Esophagus squamous epithelium (tissue), 5 donors: ENCODE measurements at places on chromosomes 7 and 10. TPM values are rescaled to one million over a fixed set of nuclear protein-coding genes. Genes with fewer than 3 reads are reported as not detected.

Gene CXCL12
- total RNA-seq, result 6.8 TPM

Gene GALNT17
- total RNA-seq, result 1.8 TPM

Gene GARIN1A
- total RNA-seq, result 0.38 TPM

Gene MGAM2
- not detected for total RNA-seq

Gene OR2A5
- not detected for total RNA-seq

Gene PDE1C
- total RNA-seq, result 0.19 TPM

Gene GIMAP7
- total RNA-seq, result 1.8 TPM

Gene NUTM2B
- total RNA-seq, result not detected

Gene PEX1
- 13.7 TPM for total RNA-seq

- peak; percentile 21 for DNase-seq
Observed at GRCh38 chr7:120988591-120989256, at the start of gene CPED1. TSS of gene CPED1 (plus strand) at chr7:120988711. CDS start at chr7:120989622, 911 bp downstream.

- no peak for DNase-seq
Observed at GRCh38 chr10:51007781-51008180, 66.5 kb upstream of the PRKG1 start.

DNA sequence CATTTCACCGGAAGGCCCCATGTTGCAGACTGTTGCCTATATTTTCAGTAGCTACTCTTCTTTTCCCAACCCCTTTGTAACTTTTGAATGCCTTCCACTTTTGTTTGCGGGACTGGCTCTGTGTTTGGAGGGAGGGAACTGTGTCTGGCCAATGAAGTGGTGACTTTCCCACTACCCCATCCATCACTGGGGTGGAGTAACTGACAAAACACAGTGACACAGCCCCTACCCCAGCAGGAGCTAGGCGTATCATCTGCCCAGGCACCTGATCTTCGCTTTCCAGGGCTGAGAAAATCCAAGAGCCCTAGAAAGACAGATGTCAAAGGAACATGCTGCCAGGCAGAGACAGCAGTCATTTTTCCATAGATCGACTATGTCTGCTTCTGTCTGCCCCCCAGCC, 710.6 kb upstream of the CELF2 start:
- no peak for DNase-seq

DNA sequence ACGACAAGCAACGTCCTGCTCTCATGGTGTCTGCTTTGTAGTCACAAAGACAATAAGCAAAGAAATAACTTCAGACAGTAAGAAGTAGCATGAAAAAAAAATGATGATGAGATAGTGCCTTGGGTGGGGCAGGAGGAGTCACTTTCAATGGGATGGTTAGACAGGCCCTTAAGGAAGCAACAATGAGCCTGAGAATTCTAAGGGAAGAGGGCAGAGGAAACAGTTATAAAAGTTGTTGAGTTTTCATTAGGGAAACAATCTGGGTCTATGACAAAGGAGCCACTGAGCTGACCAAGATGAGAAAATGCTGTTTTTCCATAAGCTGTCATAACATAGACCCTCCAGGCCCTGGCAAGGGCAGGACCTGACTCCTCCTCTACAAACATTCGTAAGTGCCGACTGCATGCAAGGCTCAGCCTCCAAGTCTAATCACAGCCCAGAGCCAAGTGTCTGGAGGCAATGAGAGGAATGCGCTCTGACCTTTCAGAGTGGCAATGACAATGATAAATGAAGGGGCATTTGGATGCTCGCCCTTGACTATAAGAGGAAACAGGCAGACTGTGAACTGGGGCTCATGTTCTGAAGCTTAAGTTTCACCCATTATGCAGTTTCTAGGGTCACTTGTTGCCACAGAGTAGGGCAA, 43.7 kb downstream of the PPP1R3C start:
- no peak for DNase-seq

GRCh38 chr7:16652888-16653287, 6.9 kb downstream of the BZW2 start:
- DNase-seq, result no peak

GRCh38 chr7:131061158-131061557, 266.5 kb upstream of the MKLN1 start:
- no peak for DNase-seq

DNA sequence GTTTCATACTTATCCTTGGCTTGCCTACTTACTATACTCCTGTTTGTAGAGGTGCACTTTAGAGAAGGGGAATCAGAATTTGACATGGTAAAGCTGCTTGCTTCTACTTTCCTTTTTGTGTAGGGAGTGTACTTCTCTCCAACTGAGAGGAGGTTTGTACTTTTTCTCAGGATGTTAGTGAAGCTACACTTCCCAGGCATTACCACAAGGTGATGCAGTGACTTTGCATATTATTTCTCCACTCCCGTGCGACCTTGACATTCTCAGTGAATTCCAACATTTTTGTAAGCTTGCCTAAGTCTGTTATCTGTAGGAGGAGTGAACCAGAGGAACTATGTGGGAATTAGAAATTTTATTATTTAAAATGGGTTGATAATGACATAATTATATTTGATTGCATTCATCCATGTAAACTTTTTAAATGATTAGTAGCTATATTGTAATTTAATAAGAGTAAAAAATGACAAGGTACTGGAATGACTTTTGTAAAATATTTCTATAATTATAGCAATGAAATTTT, 5.2 kb downstream of the TAX1BP1 start:
- DNase-seq, result no peak

- no peak for DNase-seq
Observed at GRCh38 chr10:73965890-73966768, 31.8 kb upstream of the VCL start.

DNA sequence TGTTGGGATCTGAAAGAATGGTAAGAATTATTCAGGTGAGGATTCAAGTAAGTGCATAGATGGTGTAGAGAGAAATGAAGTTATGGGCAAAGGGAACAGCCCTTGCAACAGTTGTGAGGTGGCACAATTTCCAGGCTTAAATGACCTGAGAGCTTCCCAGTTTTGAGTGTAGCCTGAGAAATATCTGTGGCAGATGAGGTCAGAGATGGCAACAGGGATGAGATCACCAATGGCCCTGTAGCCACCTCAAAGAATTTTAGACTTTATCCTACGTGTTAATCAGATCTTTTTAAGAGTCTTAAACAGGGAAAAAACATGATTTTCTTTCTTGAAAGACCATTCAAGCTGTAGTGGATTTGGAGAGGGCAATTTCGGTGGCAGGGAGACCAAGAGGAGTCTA, 1.9 kb upstream of the NRF1 start:
- no peak for DNase-seq

DNA sequence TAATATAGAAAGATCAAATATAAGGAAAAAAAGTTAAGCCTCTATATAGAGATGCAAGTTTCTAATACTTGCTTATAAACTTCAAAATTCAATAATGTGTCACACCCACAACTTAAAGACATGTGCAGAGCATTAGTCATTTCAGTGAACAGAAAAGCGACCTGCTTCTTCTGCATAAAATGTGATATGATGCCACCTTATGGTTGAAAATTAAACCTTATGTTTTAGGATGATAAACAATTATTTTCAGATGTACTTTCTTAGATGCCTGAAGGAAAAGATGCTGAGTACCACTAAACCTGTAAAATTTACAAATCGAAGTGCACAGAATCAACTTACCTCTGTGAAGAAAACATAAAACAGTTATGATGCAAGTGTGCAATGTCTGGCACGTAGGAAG, 96.0 kb downstream of the MTERF1 start:
- DNase-seq, result no peak

- DNase-seq, result no peak
Observed at GRCh38 chr7:83798489-83798888, 149.6 kb upstream of the SEMA3E start.

DNA sequence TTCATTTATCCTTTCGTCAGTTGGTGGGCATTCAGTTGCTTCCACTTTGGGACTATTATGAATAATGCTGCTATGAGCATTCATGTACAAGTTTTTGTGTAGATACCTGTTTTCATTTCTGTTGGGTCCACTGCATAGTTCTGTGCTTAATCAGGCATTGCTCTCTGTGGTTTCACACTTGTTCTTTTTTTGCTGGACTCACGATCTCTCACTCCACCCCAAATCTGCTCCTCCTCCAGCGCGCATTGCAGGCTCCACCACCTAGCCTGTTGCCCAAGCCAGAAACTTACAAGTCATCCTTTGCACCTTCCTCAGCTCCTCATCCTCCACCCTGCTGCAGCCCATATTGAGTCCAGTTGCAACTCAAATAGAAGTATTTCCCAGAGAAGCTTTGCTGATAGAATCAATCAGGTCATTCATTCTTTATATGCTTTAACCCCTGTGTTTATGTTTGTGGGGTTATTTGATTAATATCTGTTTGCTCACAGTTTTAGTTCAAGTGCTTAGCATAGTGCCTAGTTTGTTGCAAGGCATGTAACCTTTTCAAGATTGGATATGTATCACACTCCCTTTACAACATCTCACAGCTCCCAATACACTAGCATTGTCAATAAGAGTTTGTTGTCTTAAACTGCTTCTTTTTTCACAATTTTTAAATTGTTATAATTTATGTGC, 16.6 kb upstream of the AFAP1L2 start:
- DNase-seq, result no peak

DNA sequence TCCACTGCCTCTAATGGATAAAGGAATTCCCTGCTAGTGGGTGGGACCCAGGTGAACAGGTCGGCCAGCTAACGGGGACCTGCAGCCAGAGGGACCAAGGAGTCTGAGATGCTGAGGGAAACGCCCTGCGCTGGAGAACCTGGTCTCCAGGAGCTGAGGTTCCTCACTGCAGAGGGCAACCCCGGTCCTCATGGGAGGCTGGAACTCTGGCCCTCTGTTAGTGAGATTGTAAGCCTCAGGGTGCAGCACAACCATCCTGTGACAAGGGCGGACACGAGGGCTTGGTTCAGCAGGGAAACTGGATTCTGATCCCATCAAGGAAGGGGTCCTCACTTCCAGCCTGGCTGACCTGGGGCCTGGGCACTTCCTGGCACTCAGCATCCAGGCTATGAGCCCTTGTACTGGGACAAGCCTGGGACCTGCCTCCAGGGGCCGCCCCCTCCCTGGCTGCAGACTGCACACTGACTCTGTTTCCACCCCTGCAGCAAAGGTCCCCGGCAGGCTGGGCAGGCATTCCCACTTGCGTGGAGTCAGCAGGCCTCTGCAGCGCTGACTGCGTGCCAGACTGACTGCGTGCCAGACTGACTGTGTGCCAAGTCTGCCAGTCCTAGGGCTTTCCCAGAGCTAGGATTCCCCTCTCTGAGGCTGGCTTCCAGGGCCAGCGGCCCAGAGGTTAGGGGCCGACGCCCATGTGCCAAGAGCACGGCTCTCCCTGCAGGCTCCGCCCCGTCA, 143.2 kb downstream of the MAPK8 start:
- DNase-seq, result no peak

DNA sequence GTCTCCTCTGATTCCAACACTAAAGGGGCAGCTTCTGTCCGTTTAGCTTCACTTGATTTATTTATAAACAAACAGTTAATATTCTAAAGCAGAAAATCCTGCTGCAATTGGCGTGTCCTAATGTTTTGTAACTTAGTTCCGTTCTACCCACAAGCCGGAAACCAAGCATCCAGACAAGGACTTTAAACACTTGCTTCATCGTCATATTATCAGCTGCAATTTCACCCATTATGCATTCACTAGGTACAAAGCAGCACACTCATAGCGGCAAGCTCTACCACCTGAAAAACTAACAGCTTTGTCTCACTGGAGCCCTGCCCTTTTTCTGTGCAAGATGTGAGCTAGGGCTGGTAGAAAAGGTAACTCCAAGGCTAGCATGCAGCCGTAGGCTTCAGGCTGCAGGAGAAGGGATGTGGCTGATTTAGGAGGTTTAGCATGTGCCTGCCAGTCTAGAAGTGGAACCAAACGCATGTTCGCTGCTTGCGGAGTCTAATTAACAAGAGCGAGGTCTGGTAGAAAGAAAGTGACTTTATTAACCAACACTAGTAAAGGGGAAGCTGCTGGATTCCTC, 43.7 kb upstream of the BPGM start:
- DNase-seq, result no peak

- no peak for DNase-seq
Observed at GRCh38 chr10:98980353-98980752, 255.3 kb downstream of the HPSE2 start.

- no peak for DNase-seq
Observed at GRCh38 chr10:72927485-72927884, 27.1 kb downstream of the PLA2G12B start.

DNA sequence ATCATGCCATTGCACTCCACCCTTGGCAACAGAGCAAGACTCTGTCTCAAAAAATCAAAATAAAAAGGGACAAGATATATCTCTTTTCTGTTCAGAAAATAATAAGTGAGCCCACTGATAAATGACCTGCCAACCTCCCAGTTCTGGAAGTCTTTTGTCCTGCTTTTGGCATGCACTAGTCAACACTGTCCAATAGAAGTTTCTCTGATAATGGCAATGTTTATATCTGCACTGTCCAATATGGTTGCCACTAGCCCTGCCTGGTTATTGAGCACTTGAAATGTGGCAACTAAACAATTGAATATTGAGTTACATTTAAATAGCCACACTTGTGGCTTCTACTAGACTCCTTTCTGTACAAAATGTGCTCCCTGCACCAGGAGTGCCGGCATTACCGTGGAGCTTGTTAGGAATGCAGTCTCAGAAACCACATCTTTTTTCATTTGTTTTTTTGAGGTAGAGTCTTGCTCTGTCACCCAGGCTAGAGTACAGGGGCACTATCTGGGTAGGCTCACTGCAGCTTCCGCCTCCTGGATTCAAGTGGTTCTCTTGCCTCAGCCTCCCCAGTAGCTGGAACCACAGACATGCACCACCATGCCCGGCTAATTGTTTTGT, 229.7 kb downstream of the CACNB2 start:
- no peak for DNase-seq

DNA sequence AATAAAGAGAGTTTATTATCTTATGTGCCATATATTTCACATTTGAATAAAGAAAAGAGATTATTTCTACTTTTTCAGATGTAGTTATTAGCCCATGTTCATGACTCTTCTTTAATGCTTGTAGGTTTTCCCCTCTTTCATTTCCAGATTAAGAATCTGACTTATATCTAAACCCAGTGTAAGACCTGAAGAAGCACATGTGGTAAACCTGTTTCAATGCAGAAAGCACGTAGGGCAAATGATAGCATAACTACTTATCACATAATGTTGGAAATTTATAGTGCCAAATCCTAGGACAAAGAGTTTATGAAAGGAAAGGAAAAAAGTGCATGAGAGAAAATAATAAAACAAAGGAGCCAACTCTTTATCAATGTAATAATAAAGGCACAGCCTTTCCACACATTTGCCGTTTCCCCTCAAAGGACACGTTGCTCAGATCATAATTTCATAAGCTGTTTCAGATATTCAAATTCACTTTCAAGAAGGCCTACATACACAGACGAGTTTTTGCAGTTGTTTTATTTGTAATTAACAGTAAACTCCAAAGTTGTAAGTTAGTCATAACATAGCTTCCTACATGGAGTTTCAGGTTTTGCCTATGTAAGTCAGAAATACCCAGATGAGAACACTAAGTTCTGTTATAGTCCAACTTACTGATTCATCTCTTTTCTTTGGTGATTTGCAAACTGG, 88.8 kb upstream of the MDFIC start:
- DNase-seq, result no peak

DNA sequence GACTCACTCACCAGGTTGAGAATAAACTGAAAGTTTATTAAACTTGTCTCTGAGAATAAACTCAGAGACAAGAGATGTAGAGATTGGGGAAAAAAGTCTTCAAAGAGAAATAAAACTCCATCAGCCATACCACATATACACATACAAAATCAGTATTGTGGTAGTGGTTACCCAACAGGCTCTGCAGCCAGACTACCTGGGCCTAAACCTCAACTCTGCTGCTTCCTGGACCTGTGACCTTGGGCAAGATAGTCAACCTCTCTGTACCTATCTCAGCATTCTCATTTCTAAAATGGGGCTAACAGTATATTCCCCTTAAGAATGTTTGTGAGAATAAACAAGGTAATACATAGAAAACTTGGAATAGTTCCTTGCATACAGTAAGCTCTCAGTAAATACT, 15.3 kb downstream of the TPK1 start:
- no peak for DNase-seq
